ENCODE measurements at places on chromosomes 2 and 18. TPM values are rescaled to one million over a fixed set of nuclear protein-coding genes. Genes with fewer than 3 reads are reported as not detected.

PRKAG3 gene
- total RNA-seq, result not detected

GPR75 gene
- 1.4 TPM for total RNA-seq

SRD5A2 gene
- total RNA-seq, result not detected

MC5R gene
- total RNA-seq, result not detected

RAB11FIP5 gene
- 4.3 TPM for total RNA-seq

SCN9A gene
- total RNA-seq, result not detected

TRIM43 gene
- total RNA-seq, result not detected

MOGAT1 gene
- total RNA-seq, result not detected

QPCT gene
- total RNA-seq, result 2.5 TPM

BCS1L gene
- 96.4 TPM for total RNA-seq

DCDC2C gene
- not detected for total RNA-seq

ALLC gene
- not detected for total RNA-seq

CCDC93 gene
- total RNA-seq, result 25.5 TPM

ACTG2 gene
- 0.27 TPM for total RNA-seq

Data from activated naive CD8-positive, alpha-beta T cell treated with anti-CD3 and anti-CD28 coated beads for 36 hours (primary cell).